ENCODE measurements at places on chromosomes 3 and 15.

DNA sequence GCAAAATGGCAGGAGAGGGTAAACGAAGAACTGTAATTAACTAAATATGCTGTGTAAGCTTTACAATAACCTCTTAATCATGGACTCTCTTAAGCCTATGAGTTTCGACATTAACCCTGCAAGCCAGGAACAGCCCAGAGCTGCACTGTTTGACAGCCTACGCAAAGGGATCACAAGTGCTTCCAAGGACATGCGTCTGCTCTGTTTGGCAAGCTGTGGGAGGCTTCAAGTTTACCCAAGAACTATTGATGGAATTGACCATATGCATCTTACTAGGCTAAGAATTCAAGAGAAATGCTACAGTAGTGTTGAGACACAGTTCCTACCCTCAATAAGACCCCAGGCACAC, 66.0 kb downstream of the PDZRN3 start:
- no peak for DNase-seq

DNA sequence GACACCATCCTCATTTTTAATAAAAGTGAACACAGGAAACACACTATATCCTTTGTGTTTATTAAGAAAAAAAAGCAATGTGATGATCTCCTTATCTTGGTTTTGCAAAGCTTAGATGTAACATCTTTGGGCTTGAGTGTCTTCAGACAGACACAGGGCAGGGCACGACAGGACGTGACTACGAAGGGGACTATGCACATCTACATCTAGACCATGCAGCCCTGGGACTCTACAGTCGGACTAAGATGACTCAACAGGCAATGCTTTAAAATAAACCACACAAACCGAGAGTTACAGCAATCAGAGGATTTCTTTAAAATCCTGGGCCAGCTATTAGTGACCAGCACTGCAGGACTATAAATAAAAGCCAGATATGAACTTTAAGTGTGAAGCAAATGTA, 22.8 kb upstream of the TM2D3 start:
- no peak for DNase-seq

GRCh38 chr15:88177451-88177850, 79.1 kb downstream of the NTRK3 start:
- DNase-seq, result no peak

DNA sequence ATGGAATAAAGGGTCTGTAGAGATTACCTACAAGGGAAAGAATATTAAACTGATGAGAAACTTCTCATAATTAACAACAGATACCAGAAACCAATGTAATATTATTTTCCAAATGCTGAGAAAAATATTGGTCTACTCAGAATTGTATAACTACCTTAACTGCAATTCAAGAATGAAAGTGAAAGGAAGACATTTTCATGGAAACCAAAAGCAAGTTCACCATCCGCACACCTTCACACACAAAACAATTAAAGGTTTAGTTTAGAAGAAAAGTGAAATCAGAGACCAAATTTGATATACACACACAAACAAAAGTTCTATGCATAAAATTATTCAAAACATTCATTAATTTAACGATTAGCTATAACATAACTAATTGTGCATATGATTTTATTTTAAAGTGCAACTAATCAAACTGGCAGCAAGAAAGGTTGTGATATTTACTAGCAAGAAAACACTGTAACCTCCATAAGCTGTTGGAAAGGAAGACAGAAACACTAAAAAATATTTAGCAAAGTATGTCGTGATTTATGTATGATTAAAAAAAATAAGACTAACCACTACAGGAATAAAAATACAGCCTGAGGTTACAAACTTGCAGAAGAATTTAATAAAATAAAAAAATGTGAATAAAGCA, 395.5 kb downstream of the FGF12 start:
- DNase-seq, result no peak
